ENCODE measurements at places on chromosomes 16 and 17. TPM values are rescaled to one million over a fixed set of nuclear protein-coding genes. Genes with fewer than 3 reads are reported as not detected.

GRCh38 chr17:70414300-70414699 lies 245.0 kb downstream of the KCNJ2 start:
- no peak for DNase-seq

DNA sequence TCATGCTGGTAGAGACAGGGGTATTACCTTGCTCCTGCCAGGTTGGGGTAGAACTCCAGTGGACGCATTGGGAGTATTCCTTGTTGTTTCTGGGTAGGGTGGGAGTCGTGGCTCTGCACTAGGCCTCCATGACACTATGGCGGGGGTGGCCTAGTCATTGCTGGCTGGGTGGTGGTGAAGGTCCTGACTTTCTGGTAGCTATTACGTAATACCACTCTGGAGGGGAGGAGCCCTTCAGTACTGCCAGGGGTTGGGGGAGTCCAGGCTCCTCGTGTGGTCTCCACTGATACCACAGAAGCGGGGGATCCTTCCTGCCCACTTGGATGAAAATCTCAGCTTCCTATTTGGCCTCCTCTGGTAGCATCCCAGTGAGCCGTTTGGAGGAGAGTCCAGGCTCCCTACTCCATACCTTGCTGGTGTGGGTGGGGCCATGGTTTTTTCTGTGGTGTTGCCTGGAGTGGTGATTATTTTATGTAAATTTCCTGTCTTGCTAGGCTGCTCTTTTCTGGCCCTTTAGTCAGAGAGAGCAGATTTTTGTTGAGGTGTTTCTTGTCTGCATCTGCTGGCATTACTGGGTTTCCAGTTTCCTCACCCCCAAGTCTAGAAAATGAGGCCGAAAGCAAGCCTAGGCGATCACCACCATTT lies 65.8 kb upstream of the GNG13 start:
- no peak for DNase-seq

The KCNJ12 gene
- total RNA-seq = 17.3 TPM

The LPO gene
- total RNA-seq = not detected
